Activated T-cell treated with anti-CD3 and anti-CD28 coated beads, Interleukin-2, amount 50 U/mL, for 48 hours (primary cell): ENCODE measurements at places on chromosomes 12 and 14.
A peak's percentile ranks its signal among the peaks of the same experiment; 100 is the strongest.

DNA sequence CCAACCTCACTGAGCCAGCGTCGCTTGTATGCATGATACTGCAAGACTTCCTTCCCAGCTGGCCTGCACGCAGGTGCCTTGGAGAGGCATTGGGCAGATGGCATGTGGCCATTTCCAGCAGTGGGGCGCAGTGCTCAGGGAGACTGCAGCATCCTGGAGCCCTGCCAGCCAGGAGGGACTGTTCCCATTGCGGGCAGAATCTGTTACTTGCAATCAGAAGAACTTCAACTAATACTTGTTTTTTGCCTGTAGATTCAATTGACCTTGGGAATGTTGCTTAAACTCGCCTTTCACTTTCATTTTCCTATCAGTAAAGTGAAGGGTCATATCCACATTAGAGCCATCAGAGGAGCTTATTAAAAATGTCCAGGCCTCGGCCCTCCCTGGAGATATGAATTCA is 29.8 kb downstream of the ANKRD9 start:
- DNase-seq, result no peak

GRCh38 chr12:6292606-6293005 is 17.9 kb upstream of the PLEKHG6 start:
- DNase-seq, result no peak

DNA sequence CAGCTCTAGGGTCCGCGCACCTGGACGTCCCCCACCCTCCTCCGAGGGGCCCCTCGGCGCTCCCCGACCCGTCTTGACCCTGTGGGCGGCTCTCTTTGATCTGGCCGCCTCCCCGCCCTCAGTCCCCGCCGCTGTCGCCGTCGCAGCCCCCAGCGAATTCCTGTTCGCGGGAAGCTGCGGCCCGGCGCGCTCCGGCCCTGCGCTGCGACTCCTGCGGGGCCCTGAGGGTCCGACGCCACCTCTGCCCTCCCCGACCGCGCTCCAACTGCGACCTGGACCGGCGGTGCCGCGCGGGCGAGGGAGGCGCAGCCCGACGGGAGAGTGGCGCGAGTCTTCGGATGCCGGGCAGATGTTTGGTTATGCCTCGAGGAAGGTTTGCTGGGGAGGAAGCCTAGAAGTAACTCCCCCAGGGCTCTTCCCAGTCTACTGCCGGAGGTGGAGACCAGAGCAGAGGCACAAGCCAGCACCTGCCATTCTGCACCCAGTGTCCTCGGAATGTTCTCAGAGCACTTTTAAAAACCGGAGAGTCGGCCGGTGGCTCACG is 440 bp upstream of the ISM2 start:
- DNase-seq, result peak; percentile 26

GRCh38 chr14:51396222-51396815 is 156.3 kb downstream of the TMX1 start:
- DNase-seq, result no peak

- DNase-seq, result no peak
Measured at GRCh38 chr12:115736360-115736759, 541.1 kb downstream of the MED13L start.

GRCh38 chr12:68381476-68382219 is 49.5 kb upstream of the MDM1 start:
- DNase-seq, result no peak

DNA sequence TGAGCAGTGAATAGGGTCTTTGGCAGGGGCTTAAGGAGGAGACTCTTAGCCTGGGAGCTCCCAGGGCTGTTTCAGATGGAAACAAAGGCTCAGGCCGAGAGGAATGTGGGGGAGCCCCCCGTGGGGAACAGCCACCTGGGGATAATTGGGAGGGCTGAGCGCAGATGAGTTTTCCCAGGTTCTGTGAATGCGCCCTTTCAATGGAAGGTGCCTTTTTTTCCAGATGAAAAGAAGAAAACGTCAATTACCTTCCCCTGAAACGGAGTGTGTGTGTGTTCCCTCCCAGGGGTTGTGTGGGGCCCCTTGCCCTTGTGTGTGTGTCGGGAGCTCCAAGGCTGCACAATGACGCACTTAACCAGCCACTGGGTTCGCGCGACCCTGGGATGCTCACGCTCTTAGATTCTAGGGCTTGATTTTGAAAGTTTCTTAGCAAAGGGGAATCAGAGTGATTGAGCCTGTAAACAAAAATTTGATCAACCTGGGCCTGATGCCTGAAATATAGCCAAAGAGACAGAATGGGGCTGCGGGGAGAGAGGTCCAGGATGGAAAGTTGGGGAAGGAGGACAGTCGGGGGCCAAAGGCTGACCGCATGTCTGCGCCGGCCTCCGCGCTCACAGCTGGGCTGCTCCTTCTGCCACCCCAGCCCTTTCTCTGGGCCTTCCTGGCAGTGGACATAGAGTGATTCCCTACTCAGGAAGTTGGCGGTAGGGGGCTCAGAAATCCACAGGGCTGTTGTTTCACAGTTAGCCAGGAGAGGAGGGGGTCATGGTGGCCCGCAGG is 14.6 kb downstream of the MEG3 start:
- DNase-seq, result no peak

DNA sequence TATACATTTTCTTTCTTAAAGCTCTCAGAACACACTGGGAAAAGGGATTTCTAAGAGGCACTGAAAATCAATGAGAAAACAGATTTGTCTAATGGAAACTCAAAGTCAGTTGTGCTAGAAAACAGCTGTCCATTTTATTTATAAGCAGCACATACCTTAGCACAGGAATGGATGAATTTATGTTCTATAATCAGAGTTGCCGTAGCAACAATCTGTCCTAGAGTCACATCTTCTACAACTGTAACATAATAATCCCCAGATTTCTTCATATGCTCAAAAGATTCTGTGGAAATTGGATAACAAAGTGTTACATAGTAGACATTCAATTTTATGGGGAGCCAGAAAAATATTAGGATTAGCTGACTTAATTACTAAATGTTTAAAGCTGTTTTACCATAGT is 9.8 kb downstream of the GNPNAT1 start:
- DNase-seq, result no peak
